ENCODE measurements at places on chromosomes 13 and 19.
A peak's percentile ranks its signal among the peaks of the same experiment; 100 is the strongest.

DNA sequence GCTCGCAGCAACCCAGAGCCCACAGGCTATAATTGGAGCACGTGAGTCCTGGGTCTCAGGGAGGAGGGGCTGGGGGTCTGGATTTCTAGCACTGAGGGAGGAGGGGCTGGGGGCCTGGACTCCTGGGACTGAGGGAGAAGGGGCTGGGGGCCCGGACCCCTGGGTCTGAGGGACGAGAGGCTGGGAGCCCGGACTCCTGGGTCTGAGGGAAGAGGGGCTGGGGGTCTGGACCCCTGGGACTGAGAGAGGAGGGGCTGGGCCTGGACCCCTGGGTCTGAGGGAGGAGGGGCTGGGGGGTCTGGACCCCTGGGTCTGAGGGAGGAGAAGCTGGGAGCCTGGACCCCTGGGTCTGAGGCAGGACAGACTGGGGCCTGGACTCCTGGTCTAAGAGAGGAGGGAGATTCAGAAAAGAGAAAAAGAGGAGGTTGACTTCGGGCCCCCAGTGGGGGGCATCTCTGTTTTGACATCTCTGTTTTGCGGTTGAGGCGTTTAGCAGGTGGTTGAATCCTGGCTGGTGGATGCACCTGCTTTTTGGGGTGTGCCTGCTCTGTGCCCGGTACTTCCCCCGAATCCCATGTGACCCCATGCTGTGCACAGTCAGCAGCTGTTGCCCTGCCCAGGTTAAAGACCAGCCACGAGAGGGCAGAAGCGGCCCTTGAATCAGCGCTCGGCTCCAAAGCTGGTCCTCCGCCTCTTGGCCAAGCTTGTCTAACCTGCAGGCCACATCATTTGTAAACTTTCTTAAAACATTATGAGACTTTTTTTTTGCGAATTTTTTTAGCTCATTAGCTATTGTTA, 10.5 kb downstream of the PVR start:
- DNase-seq, result no peak

- no peak for DNase-seq
These were observed 128.3 kb downstream of the ATP11A start for GRCh38 chr13:112818040-112818697.

DNA sequence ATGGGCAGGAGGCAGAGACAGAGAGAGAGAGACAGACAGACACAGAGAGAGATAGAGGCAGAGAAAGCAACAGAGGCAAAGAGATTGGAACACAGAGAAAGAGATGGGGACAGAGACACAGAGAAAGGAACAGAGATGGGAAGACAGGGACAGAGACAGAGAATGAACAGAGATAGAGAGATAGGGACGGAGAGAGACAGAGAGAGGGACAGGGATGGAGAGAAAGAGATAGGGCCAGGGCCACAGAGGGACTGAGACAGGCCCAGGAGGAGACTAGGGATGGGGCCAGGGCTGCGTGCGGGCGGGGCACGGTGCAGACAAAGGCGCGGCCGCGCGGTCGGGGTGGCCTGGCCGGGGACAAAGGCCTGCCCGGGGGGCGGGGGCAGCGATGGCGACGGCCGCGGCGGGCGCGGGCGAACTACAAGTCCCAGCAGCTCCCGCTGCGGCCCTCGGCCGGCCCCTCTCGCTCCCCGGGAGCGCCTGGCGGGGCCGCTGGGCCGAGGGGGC, at the start of gene ZNF358:
TSS of gene ZNF358 (plus strand) at position 459 of the 507 bp plus-strand sequence. CDS start 3,140 bp downstream, outside the sequence.
- DNase-seq, result no peak

DNA sequence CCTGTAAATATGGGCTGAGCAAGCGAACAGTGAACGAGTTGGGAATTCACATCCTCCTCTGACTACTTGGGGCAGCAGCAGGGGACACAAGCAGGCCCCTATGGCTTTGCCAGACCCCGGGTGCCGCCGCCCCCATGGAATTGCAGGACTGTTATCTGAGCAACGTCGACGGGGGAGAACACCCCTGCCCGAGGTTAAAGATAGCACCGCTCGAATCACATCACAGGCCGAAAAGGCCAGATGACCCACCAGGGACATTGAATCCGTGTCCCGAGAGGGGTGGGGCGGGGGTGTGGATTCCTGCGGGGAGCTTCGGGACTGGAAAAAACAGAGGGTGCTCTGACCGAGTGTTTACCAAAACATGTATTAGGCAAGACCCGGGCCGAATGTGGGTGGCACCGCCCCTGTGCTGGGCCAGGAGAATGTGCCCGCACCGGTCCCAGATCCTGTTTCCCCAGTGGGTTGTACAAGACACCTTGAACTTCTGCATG, 9.1 kb downstream of the FEM1A start:
- DNase-seq, result peak; percentile 78

DNA sequence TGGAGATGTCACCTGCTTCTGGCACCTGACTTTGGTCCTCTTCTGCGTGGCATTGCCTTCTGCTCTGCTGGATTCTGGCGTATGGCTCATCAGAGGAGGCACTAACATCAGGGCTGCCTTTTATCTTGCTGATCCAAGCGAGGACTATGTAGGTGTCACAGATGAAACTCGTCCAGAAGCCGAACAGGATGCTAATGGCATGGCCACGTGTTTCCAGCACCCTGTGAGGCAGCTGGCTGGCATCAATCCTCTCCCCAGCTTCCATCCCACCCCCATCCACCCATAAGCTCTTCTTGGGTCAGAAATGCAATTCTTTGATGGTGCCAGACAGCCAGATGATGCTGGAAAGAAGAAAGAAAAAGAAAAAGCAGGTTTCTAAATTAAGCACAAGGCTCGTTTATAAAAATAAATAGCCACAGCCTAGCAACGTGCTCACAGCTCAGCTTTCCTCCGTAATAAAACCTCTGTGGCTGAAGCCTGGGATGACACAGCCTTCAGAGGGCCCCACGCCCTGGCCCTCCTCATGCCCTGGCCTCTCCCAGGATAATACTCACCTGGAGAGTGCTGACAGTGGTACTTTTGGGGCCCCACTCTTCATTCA, 212.9 kb upstream of the SERP2 start:
- DNase-seq, result no peak

DNA sequence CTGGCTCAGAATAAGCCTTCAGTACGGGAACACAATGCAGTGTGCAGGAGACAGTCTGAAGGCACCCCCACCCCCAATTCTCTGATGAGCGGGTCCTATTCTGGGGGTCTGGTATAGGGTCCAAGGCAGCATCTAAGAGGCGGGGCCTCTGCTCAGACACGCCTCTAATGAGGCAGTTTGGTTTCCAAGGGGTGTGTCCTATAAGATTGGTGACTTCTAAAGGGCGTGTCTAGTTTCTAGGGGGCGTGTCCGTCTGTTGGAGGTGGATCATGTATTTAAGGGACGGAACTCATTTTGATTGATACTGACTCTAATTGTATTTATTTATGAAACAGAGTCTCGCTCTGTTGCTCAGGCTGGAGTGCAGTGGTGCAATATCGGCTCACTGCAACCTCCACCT, 8.7 kb downstream of the FIZ1 start:
- DNase-seq, result no peak

- DNase-seq, result no peak
These were observed 3.7 kb downstream of the SNRPA start for GRCh38 chr19:40754611-40755247.

- DNase-seq, result no peak
These were observed 2.0 kb downstream of the SPACA6 start for GRCh38 chr19:51695088-51695487.

DNA sequence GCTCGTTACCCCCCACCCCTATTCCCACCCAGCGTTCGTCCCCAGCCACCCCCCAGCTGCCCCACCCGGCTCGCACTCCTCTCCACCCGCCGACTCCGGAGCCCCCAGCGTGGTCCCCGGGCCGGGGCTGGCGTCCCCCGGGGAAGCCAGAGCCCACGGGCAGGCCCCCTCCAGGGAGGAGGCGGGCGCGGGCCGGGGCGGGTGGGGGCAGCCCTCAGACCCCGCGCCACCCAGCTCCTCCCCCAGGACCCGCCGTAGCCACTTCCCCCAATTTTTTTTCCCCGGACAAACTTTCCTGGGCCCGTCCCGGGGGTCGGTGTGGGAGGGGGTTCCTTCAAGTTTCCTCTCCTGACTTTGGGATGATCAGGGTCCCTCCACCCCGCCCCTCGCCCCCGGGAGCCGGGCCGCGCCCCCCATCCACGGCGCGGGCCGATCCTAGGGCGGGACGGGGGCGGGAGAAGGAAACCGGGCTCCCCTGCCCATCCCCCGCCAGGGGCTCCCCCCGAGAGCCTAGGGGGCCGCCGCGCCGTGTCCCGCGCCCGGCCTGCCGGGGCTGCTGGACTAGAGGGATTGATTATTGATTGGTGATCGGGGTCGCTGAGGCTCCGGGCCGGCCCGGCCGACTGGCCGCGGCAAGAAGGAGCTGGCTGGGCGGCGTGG, 927 bp upstream of the TSHZ3 start:
- DNase-seq, result no peak

GRCh38 chr19:33868788-33869412, 72.2 kb downstream of the KCTD15 start:
- no peak for DNase-seq

DNA sequence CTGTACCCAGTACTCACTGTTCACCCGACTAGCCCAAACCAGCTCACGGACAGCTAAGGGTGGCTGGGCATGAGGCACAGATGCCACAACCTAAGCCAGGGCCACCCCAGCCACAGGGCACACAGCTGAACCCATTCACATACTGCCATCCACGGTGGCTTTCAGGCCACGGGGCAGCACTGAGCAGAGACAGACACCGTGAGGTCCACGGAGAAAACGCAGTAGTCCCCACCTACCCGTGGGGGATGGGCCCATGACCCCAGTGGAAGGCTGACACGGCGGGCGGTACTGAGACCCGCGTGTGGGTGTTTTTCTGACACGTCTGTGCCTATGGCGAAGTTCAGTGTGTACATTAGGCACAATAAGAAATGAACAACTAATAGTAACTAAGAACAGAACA, 25.5 kb downstream of the IZUMO4 start:
- DNase-seq, result no peak

GRCh38 chr13:99600318-99600717, 99.0 kb downstream of the TM9SF2 start:
- no peak for DNase-seq

Measured in epithelial cell of prostate (primary cell).